ENCODE measurements at places on chromosomes 7 and 10.

DNA sequence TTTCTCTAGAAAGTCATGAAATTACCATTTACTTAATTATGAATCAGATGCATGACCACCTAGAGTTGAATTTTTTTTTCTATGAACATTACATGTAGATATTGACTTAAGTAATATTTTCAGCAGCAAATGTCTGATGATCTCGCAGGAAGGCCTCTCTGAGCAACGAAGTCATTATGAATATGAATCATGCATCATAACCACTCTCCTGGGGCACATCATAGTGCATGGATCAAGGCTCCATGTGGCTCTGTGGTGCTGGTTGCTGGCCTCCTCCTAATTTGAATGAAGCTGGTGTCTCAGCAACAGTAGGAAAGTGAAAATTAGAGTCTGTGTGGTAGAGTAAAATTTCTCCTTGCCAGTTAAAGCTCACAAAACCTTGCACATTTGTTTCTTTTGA, 121.4 kb upstream of the INHBA start:
- DNase-seq = no peak

DNA sequence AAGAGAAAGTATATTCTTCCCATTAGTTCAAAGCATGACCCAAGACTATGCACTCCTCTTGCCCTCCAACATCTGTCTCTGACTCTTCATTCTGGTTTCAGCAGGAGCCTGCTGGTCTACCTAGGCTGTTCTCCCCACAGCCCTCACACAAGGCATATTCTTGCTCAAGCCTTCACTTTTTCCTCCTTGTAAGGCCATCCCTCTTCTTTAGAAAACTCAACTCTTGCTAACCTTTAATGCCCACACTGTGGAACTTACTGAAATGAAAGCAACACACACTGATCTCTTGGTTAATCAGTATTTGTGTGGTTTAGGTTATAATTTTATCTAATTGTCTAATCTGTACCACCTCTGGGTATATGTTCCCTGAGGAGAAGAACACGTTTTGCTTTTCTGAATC, 75.8 kb downstream of the PRKCQ start:
- DNase-seq = no peak

DNA sequence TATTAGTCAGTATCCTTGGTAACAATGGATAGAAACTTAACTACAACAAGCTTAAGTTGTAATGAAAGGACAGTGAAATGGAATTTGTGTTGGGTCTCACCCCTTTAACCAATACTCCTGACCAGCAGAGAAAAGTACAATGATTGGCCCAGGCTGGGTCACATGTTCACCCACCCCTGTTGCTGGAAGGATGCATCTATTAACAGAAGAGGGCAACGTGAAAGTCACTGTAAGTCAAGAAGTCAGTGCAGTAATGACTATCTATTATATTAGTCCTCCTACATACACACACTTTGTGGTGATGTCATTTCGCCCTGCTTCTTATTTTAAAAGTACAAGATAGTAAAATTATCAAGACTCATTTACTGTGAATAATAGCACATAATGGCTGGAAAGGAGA, 16.2 kb downstream of the PNLIPRP2 start:
- DNase-seq = no peak

DNA sequence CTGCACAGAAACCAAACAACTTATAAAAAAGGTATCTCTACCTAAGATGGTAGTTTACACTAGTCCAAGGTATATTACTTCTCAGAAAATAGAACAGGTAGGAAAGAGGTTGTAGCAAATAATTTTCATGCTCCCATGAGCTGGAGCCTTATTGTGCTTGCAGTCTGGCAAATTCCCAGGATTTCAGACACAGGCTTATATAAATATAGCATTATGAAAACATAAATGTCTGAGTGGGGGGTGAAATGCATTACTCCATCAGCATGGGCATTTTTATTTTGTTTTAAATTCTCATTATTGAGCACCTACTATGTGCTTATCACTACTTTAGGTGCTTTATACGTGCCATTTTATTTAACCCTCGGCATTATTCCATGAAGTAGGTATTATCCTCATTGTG, 83.0 kb upstream of the PHYHIPL start:
- no peak for DNase-seq

GRCh38 chr10:91593366-91593765, 39.5 kb downstream of the PPP1R3C start:
- DNase-seq = no peak
